ENCODE measurements at places on chromosomes 4 and X.

DNA sequence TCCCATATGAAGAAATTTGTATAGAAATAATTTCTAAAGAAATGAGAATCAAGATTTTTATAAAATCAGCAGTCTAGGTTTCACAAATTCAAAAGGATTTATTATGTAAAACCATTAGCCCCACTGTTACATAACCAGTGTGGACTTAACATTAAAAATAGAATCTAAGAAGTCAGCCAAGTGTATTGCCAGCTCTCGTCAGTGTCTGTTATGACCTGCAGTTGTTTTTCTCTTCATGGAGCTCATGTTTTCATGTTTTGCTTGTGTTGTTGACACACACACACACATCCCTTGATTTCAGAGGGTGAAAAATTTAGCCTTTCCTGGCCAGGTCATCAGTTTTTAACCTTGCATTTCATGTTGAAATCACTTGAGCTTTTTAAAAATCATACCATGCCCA, 39.5 kb downstream of the USP38 start:
- no peak for DNase-seq

DNA sequence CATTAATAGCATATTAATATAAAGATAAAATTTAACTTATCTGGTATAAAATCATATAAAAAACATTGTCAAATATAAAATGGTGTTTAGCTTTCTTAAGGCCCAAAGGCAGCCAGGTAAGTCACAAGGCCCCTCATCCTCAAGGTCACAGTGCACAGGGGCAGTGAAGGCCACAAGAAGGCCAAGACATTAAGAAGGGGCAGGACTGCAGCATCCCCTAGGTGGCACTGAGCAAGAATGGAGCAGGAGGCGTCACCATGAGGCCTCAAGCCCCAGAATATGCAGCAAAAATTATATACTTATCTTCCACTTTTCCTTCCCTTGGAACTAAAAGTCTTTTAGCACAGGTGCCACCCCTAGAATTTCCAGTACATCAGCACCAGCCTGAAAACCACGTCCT, 49.5 kb upstream of the MAGEA8 start:
- no peak for DNase-seq

DNA sequence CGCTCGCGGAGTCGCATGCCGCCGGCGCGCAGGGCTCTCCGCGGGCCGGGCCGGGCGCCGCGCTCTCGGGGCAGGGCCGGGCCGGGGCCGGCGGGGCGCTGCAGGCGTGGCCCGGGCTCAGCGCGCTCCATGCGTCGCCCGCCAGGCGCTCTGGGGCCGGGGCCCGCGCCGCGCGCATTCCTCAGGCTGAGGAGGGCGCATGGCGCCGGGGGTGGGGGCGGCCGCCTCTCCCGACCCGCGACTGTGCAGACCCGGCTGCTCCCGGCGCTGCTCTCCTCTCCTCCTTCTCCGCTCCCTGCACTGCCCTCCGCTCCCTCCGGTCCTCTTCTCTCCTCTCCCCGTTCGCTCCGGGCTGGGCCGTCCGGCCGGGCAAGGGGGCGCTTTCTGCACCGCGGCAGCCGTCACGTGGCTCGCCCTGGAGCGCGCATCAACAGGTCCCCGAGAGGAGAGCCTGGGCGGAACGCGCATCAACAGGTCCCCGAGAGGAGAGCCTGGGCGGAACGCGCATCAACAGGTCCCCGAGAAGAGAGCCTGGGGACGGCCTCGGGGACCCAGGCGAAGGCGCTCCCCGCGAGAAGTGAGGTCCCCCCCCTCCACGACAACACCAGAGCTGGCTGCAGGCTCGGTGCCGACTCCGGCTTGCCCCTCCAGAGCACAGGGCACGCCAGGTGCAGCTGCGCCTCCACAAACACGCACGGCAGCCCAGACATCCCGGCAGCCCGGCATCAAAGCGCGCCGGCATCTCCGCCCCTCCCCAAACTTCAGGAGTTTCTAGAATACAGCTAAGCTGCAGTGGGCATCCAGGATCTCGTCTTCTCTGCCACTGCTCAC, 12.9 kb downstream of the PPP2R3B start:
- peak; percentile 38 for DNase-seq

DNA sequence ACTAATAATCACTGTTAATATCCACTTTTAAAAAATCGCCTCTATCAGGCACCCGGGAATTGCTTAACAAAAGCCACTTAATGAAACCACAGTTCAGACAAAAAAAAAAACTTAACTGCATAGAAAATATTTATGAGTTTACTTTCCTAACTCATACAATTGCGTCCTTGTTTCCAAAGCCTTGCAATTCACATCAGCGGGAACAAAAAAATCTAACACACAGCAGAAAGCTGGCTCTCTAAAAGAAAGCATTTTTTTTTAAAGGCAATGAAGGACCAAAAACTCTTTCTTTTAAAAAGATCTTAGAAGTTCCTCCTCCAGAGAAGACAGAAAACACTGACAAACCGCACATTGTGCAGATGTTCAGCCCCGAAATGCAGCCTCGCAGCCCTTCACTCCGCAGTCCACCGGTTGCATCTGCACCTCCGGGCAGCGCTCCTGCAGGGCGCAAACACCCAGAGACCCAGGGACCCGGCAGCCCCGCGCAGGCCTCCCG, 812 bp downstream of the FAT1 start:
- no peak for DNase-seq

DNA sequence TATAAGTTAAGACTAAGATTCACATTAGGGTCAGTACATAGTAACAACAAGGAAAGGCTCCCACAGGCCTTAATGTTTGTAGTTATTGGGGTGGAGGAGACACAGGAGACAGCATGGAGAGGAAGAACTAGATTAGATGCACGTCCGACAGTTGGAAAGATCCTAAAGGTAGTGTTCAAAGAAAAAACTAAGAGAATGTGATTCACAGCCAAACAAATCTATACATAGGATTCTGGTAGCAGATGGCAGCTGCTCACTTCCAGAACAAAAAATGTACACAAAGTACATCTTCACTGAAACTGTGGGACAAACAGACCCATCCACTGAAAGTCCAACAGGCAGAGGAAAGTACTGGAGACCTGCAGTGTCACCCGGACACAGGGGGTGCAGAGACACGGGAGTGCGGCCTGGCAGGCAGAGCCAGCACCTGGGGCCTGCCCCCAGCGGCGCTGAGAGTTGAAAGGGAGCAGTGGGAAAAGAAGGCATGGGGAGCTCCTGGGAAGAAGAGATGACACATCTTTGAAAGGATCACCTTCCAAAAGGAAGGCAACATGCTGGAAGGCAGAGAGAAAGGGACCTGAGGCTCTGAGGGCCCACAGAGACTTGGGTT, 40.0 kb downstream of the NELFA start:
- DNase-seq, result no peak

- no peak for DNase-seq
Observed at GRCh38 chr4:144845411-144845810, 199.5 kb downstream of the HHIP start.

GRCh38 chr4:7144374-7145290, 47.7 kb upstream of the SORCS2 start:
- no peak for DNase-seq

DNA sequence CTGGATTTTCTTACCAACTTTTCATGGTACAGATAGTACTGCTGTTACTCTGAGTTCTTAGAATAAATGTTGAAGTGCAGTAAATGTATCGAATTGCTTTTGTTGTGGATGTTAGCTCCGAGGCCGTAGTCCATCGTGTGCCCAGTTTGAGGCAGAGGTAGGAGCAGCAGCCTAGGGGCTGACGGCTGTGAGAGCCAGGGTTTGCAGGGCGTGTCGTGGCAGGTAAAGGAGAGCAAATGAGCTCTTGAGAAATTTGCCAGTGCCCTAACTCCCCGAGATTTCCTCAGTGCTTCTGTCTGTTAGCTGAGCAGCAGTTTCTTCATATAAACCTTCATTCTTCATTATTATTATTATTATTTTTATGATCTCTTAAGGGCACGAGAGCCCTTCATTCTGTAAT, 21.6 kb downstream of the PRIMPOL start:
- no peak for DNase-seq

DNA sequence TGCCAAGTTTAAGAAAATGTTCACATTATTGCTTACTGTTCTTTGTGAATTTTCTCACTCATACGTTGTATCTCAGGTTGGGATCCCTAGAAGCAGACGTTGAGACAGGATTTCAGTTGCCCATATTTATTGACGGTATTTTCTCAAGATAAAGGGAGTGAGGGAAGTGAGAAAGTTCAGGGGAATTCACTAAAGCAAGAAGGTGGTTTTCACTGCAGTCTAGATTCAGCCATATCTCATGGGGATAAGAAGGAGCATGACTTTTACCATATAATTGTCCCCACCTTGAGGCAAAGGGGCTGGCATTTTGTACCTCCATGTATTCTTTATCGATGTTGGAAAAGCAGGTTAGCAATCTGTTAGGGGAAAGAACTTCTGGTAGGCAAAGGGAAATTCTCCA, 543.0 kb downstream of the CCSER1 start:
- no peak for DNase-seq

- DNase-seq, result no peak
Observed at GRCh38 chrX:154348114-154348531, 26.3 kb downstream of the FLNA start.

GRCh38 chrX:10146346-10146745, 10.4 kb upstream of the CLCN4 start:
- DNase-seq, result no peak

- no peak for DNase-seq
Observed at GRCh38 chr4:121714548-121714947, 17.8 kb upstream of the ANXA5 start.

GRCh38 chr4:40844261-40844660, 94.5 kb downstream of the NSUN7 start:
- no peak for DNase-seq

GRCh38 chrX:10990418-10990817, 120.7 kb upstream of the HCCS start:
- no peak for DNase-seq

DNA sequence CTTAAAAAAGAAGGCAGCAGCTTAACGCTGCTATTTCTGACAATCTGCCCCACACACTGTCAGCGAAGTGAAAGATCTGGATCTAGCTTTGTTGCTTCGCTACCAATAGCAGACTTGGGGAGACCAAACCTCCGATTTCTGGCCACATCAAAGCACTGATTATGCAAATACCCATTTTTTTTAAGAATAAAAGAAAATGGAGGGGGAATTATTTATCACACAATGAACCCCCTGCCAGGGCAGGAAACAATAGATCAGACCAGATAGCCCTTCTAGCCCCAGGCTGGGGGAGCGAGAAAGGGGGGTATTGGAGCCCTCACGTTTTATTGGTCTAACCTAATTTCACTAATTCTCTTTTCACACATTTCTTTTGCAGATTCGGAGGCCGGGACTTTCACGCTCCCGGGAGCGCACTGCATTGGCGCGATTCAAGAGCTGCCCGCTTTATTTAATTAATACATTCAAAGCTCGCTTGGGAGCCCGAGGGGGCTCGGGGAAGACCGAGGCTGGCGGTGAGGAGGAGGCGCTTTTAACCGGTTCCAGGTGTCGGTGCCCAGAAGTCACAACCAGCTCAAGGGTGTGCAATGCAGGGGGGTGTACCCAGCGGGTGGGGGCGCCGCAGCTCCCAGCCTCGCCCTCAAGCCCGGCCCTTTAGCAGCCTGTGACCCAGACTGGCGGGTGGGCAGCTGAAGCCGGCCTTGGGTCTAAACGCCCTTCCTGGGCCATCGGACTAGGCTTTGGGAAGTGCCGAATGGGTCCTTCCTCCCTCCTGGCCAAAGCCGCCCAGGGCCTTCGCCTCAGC, 5.5 kb downstream of the NEUROG2 start:
- DNase-seq, result no peak

DNA sequence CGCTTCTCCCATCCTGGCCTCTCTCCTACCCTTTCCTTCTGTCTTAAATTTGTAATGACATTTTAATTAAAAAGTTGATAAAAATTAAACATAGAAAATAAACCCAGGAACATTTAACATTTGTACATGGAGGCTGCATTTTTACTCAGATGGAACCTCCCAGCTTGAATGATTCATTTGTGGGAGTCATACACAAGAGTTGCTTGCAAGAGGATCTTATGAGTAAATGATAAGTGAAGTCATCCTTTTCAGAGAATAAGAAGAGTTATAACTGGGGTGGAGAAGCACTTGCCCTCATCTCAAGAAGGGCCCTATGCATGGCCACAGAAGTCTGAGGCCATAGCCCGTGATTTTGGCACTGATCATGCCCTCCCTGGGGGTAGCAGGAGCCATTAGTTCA, 482.9 kb upstream of the BOD1L1 start:
- no peak for DNase-seq

DNA sequence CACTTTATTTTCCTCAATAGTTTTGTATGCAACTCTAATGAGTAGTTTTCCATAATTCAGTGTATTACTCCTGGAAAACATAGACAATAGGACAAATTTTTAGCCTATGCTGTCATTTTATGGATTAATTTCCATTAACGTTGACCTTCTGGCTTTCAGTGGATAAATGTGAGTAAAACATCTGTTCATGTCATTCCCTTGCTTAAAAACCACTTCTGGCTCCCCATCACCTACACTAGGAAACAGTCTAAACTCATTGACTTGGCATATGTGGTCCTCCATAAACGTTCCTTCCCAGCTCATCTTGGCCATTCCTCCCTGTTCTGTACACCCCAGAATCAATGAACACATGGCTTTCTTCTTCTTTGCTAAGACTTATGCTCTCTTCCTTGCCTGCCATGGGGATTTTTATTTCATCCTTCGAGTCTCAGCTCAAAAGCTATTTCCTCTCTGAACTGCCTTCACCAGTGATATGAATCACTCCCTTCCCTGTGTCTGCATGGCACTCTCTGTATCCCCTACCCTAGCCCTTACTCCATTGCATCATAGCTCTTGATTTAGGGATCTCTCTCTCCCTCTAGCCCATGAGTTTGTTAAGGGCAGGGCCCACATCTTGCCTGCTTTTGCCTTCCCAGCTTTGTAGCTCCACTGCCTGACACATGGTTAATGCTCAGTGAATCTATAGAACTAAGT, 34.8 kb downstream of the DOCK11 start:
- peak; percentile 43 for DNase-seq

GRCh38 chr4:99234331-99235010, 15.4 kb upstream of the ADH6 start:
- no peak for DNase-seq

DNA sequence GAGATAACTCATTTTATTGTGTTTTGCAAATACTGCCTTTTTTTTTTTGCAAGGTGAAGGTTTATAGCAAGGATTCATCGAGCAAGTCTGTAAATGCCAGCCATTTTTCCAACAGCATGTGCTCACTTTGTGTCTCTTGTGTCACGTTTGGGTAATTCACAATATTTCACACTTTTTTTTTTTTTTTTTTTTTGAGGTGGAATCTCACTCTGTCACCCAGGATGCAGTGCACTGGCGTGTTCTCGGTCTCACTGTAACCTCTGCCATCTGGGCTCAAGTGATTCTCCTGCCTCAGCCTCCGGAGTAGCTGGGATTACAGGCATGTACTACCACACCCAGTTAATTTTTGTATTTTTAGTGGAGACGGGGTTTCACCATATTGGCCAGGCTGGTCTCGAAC, 1.9 kb downstream of the RNF4 start:
- peak; percentile 38 for DNase-seq
